ENCODE measurements at places on chromosomes 16 and 17. TPM values are rescaled to one million over a fixed set of nuclear protein-coding genes. Genes with fewer than 3 reads are reported as not detected.

DNA sequence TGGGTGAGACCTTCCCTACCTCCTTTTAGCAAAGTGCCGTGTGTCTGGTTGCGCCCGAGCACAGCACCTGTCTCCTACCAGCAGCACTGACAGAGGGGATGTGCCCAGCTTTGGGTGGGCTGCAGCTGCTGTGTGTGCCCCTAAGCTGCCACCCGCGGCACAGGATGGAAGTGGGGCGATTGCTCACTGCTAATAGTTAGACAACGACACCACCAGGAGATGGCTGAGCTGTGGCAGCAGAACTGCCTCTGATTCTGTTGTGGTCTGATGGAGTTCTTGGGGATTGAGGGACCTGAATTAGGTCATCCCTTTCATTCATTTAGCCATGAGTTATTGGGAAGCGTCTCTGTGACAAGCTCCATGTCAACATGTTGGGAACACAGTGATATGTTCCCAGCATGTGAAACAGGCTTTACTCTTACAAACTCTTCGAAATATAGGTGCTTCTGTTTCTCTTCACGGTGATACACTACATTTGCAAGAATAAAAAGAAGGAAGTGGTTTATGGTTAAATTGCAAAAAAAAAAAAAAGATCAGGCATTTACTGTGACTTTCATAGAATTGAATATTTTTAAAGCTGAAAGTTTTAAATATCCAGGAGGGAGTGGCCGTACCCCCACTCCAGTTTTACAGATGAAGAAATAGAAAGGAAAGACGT lies 184.4 kb downstream of the MAF start:
- no peak for DNase-seq

The CCL16 gene
- not detected for total RNA-seq

DNA sequence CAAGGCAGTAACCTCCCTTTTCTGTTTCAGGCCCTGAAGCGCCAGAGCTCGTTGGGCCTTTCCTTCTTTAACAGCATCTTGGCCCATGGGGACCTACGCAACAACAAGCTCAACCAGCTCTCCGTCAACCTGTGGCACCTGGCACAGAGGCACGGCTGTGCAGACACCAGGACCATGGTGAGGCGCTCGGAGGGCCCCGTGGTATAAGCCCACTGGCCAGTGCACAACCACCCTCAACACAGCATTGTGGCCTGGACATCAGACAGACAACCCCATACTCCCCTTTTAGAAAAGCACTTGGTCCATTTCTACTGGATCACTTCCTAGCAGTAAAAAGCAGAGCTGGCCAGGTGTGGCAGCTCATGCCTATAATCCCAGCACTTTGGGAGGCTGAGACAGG lies 18.6 kb downstream of the KNOP1 start:
- DNase-seq, result no peak

DNA sequence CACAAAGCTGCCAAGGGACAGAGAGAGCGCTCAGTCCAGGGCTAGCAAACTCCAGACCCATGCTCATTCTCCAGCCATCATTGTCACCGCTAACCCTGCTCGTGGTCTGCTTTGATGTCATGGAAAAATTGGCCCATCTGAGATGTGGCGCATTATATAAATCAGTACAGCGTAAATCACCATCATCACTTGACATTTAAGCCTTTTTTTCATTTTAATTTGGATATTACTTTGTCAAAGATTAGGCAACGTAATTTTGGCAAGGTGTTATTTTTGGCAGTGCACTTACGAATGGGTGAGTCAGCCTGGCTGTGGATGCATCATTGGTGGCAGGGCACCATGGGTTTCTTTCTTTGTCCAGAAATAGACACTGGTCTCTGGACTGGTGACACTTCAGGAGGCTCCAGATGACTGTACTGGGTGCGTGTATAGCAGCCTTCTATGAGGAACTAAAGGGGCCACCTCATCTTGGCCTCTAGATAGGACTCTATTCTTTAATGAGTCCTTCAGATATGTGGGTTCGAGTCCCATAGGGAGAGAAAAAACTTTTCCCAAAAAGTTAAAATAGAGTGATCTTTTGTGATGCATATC lies 166.3 kb downstream of the MSI2 start:
- DNase-seq, result no peak

- DNase-seq, result no peak
Measured at GRCh38 chr17:27422601-27423000, 33.6 kb upstream of the KSR1 start.

DNA sequence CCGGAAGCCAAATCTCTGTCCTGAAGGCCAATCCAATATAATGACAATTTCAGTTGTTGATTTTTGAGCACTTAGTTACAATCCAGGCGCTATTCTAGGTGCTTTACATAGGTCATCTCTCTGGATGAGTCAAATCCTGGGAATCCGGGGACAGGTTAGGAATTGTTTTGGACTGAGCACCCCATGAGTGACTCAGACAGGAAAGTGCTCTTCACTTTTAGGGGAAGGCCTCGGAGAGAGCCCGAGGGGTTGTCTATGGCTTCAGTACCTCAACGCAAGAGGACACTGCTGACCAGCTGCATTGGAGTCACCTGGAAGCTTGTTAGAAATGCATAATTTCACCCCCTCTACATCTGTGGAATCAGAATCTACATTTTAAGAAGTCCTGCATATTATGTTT lies 108.8 kb downstream of the IRX5 start:
- no peak for DNase-seq

- no peak for DNase-seq
Measured at GRCh38 chr16:47304563-47304962, 156.3 kb downstream of the ITFG1 start.

The SPAG9 gene
- 99.5 TPM for total RNA-seq

DNA sequence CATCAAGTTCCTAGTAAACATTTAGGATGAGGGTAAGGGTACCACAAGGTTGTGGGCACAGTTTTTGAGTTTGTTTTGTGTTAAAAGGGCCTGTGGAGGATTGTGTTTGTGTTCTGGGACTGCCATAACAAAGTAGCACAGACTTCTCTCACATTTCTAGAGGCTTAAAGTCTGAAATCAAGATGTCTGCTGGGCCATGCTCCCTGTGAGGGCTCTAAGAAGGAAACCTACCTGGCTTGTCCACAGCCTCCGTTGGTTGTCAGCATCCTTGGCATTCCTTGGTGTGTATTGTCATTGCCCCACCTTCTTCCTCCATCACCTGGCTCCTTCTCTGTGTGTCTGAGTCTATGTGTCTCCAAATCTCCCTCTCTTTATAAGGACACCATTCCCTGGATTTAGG lies 808.1 kb upstream of the RBFOX1 start:
- no peak for DNase-seq

The PRRT2 gene
- 71.4 TPM for total RNA-seq

DNA sequence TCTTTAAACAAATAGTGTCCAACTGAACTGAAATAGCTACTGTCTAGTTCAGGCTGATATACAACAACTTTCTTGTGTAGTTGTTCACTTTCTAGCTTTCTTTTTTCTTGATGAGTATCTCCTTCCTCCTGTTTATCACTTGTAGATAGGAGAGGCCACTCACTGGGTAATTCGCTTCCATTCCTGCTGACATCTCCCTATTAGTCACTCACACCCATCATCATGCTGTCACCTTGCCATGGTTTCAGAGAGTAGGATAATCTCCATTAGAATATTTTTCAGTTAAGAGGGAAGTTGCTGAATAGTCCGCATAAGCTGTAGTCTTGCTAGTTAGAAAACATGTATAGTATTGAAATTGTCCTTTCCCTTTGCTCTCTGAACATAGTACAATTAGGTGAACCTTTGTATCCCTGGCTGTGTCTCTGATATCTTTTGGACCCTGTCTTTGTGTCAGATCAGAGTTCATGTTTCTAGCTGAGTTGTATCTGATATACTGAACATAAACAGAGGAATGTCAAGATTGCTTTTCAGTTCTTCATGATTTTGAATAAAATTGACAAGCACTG lies 64.4 kb upstream of the RASL10B start:
- DNase-seq, result no peak

GRCh38 chr16:78147911-78148401 lies 48.5 kb downstream of the WWOX start:
- no peak for DNase-seq

DNA sequence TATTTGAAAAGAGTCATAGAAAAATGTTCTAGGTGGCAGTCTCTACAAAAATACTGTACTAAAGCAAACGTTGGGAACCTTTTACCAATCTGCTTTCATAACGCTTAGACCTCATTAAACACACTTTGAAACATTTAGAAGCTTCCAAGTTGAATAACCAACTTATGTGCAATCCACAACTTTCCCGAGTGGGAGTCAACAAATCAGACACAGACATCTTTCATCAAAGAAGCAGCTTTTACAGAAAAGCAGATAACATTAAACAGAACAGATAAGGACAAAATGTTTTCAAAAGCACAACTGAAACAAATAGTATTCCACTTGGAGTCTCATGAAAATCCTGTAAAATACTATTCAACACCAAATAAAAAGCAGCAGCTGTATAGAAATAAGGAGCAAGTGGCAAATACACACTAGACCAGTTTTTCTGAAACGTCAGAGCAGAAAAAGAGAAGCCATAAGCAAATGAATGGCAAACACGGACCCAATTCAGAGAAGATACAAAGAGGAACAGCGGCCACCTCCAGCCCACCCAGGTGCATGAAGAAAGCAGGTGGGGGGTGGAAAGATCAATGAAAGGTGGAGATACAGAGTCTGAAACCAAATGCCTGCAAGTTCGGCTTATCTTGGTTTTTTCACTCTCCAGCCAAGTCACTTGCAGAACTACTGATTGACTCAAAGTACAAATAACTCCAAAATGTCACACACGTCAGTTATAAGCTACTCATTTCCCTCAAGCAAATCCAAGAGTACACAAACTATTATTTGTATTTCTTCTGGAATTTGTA lies 18.4 kb upstream of the FBF1 start:
- peak; percentile 26 for DNase-seq

GRCh38 chr16:50627419-50627818 lies 53.7 kb downstream of the SNX20 start:
- peak; percentile 58 for DNase-seq

The C17orf78 gene
- not detected for total RNA-seq
